ENCODE measurements at places on chromosomes 11 and 22.

GRCh38 chr11:64340671-64341335 lies 799 bp downstream of the CCDC88B start:
- DNase-seq, result peak; percentile 76

DNA sequence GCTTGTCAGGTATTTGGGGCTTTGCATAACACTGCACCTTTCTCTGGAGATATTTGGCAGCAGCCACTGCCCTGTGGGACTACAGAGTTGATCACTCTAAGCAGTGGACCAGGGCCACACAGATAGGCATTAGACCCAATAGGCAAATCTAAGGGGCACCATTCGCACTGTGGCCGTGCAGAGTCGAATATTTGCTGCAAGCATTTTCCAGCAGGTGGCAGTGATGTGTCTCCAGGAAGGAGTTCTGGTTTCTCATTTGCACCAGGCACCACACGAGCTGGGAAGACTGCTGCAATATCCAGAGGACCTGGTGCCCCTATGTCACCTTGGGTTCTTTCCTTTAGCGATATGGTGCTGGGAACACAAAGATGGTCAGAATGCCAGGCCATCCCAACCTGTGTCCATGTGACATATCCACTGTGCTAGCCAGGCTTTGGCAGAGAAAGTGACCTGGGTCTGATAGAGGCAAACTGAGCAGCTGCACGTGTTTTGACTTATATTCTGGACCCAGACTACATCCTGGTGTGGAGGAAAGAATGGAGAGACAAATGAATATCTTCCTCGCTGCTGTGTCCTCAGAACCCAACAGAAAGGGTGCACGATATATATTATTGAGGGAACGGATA lies 318.7 kb downstream of the BUD13 start:
- DNase-seq, result peak; percentile 20

DNA sequence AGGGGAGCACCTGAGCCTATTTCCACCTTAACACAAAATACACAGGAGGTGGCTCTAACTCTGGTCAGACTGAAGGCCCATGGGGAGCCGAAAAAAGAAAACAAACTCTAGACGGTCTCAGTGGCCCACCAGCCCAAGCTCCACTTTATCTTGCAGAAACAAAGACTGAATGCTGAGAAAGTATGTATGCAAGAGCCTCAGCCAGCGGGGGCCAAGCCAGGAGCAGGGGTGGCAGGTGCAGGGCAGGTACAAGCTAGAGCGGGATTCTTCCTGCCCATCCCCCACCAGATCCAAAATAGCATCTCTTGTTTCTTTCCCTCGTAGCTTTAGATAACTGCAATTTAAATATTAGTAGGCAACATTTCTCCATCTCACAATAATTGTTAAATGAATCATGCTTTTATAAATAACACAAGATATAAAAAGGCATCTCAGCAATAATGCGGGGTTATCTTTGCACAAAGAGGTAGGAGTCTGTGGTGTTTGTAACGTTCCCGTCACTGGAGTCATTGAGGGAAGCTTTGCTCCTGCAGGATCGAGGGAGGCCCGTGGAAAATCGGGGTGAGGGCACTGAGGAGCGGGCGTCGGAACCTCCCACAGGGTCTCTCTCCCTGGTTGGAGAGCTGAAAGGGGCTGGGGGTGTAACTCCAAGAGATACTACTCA lies 418.0 kb downstream of the SHANK2 start:
- no peak for DNase-seq

DNA sequence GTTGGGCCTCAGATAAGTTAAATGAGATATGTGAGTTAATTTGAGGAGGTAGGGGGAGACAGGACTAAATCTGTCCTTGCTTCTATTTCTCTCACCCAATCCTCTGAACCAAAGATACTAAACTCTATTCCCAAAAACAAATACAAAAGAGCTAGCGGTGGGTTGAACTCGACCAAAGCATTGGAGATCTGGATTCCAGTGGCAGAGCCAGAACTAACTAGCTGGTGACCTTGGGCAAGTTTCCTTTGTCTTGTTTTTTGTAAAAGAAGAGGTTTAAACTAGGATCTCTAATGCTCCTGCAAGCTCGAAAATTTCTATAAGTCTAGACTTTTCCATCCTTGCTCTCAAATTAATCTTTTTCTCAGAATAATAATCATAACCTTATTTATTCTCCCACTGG lies 1.5 kb downstream of the ME3 start:
- DNase-seq, result no peak

DNA sequence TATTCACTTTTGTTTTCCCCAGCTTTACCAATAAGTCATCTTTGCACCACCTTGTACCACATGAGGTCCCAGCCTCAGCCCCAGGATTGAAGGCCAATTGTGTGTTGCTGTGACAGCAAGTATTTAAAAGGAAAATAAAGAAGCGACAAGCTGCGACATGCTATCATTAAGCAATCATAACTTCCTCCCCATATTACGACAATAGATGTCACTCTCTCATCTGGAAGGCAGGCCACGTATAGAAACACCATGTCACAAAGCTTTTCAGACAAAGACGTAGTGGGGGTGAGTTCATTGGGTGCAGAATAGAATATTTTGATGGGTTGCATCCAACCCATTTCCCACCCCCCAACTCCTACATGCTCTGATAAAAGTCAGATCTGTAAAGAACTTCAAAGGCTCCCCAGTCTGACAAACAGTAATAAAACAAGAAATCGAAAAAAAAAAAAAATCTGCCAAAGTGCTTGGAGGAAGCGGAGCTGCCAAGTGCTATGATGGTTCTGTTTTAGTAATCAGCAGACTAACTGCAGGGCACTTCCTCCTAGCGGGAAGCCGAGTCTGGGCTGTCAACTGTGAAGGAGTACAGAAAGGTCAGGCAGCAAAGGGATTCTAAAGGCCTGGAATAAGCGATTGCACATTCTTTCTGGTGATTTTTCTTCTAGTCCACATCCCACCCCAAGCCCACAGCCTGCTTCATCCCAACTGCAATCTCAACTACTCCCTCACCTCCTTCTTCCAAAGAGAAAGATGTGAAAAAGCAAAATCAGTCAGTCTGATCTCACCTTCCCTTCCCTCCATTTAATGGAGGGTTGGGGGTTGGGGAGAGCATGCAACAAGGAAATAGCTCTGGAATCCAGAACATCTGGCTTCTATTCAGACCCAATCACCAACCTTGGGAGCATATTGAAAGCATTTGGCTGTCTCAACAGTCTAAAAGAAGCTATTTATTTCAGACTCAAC lies 131.4 kb upstream of the UBASH3B start:
- DNase-seq, result peak; percentile 9

DNA sequence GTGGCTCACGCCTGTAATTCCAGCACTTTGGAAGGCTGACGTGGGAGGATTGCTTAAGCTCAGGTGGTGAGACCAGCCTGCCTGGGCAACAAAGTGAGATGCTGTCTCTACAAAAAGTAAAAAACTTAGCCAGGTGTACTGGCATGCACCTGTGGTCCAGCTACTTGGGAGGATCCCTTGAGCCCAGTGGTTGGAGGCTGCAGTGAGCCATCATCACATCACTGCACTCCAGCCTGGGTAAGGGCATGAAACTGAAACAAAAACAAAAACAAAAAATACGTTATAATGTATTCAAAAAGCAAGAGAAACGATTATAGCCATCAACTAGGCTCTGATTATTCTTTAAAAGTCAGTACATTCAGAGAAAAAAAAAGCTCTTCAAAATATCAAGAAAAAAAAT lies 62.5 kb downstream of the TCF20 start:
- DNase-seq, result no peak

- peak; percentile 8 for DNase-seq
Measured at GRCh38 chr22:44550711-44551491, 52.9 kb upstream of the RTL6 start.

- DNase-seq, result no peak
Measured at GRCh38 chr11:34261820-34262219, 96.0 kb downstream of the ABTB2 start.

DNA sequence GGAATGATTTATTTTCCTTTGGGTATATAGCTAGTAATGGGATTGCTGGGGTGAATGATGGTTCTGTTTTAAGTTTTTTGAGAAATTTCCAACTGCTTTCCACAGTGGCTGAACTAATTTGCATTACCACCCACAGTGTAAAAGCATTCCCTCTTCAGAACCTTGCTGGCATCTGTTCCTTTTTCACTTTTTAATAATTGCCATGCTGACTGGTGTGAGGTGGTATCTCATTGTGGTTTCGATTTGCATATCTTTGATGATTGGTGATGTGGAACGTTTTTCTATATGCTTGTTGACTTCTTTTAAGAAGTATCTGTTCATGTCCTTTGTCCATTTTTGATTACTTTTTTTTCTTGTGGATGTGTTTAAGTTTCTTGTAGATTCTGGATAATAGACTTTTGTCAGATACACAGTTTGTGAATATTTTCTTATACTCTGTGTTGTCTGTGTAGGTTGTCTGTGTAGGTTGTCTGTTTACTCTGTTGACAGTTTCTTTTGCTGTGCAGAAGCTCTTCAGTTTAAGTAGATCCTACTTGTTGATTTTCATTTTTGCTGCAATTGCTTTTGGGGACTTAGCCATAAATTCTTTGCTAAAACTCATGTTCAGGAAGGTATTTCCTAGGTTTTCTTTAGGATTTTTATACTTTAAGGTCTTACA lies 291.8 kb upstream of the DDI1 start:
- DNase-seq, result no peak

DNA sequence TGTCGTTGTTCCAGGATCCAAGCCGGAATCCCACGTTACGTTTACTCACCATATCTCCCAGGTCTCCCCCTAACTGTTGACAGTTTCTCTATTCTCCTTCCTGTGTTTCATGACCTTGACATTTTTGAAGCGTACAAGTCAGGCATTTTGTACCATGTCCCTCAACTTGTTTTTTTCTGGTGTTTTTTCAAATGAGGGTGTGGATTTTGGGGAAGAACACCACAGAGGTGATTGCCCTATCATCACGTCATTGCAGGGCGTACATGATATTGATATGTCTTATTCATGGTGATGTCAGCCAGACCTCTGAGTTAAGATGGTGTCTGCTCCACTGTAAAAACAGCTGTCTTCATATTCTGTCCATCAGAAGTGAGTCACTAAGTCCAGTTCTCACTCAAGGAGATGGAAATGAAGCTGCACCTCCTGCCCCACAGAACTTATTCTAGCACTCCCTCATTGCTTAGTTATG lies 28.3 kb upstream of the SOX10 start:
- no peak for DNase-seq

DNA sequence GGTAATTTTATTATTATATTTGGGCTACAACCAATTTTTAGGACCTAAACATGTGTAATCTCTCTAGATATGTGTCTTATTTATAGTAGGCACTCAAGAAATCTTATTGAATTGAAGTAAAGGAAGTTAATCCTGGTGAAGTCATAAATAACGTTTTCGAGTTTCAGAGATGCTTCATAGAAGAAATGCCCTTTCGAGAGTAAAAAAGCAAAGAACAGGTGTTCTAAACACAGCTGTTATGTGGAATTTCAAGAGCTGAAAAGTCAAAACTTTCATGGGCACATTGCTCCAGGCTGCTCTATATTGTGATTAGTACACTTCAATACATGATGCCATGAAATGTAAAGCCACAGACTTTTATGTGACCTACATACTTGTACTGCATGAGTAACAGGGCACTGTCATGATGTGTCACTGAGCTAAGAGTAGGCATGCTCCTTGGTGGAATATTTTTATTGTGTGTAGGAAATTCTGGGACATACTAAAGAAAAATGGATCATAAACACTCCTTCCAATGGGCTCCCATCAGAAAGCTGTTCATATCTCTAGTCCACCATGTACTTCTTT lies 7.2 kb upstream of the ELMOD1 start:
- no peak for DNase-seq

DNA sequence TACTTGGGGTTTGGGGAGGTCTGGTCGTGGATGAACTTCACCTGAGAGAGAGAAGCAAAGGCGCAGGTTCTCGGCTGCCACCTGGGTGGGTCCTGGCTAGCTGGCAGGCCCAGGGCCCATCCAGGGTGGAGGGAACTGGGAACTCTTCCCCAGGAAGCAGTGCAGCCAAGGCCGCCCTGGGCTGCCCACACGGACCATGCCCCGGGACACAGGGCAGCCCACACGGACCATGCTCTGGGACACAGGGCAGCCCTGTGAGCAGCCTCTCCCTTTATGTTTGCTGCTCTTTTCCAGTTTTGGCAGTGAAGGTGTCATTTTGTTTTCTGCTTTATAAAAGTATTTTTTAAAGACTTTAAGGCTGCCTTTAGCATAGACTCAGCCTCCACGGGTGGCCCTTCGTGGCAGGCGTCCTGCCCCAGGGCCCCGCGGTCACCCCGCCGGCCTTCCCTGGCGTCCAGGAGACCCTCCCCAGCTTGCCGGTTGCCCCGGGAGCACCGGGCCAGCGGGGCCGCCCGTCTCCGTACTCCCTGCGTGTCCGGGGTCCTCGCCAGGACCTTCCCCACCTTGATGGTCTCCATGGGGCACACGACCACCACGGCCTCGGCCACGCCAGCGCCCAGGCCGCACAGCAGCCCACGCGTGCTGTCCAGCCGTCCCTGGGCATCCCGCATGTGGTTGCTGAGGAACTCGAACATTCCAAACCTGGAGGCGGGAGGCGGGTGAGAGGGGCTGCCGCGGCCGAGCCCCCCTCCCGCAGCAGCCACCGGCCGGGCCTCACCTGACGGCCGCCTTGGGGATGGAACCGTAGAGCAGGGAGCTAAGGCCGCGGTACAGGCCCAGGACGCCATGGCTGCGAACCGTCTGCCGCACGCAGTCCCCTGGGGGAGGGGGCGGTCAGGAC lies 1.1 kb downstream of the SLC25A1 start:
- DNase-seq, result no peak

GRCh38 chr11:27370374-27370773 lies 7.4 kb upstream of the CCDC34 start:
- no peak for DNase-seq

DNA sequence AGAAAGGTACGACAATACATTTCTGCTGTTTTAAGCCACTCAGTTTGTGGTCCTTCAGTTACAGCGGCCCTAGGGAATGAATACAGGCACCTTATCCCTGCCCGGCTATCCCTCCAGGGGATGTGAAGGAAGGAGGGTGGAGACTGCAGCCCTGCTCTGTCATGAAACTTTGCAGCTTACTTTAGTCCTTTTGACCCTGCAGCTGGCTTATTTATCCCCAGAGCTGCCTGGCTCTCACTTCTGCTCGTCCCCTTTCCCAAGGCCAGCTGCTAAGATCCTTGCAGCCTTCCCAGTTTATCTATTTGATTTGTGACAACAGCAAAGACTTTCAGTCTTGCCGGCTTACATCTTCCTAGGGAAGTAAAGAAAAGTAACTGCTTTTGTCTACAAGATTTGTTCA lies 55.2 kb downstream of the SC5D start:
- DNase-seq, result no peak

DNA sequence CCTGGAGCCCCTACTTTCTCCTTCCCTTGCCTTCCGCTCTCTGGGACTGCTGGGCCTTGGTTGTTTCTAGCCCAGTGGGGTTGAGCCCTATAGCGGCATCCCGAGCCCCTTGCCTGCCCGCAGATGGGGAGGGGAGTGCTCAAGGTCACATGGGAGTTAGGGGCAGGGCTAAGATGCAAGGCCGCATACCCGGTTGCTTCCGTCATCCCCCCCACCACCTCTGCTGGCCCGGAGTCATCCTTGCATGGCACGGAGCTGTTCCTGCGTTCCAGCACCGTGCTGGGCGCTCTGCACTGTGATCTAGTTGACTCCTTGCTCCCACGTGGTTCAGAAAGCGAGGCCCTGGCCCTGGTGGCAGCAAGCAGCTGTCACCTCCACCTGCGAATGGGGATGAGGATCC lies 18.0 kb downstream of the FLRT1 start:
- DNase-seq, result no peak
